ENCODE measurements at places on chromosomes 1 and 21.

DNA sequence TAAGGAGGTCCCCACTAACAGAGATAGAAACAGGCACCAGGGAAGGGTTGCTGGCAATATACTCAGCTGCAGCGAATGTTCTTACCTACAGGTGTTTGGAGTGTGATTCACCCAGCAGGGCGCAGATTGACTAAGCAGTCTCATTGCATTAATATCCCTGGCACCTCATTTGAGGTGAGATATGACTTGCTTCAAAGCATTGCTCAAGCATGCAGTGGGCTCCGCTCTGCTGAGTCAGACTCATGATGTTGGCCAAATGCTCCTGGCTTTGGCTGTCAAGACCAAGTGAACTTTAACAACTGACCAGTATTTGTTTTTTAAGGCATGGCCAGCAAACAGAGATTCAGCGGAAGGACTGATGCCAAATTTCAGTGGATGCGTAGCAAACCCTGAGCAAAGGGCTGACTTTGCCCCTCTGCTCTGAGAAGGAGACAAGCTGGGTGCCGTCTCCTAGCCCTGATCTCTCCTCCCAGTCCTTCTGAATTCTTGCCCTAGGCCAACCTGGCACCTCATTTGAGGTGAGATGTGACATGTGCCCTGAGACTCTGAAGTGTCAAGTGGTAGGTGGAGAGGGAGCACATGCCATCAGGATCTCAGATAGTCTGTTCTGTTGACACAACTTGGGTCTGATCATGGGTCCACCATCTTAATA is 187.1 kb upstream of the COA6 start:
- peak; percentile 93 for DNase-seq

DNA sequence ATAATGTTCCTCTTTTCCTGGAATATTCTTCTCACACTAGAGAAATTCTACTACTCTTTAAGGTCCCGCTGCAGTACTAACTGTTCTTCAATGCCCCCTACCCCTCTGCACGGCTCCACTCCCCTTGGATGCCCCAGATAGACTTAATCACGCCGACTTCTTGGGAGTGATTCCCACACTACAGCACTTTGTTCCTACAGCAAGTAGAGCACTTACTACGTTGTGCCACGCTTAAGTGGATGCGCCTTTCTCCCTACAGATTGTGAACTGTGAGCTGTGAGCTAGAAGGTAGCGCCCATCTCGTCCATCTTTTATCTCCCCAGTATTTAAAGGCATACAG is 2.2 kb downstream of the ZNF436 start:
- no peak for DNase-seq

- no peak for DNase-seq
Observed at GRCh38 chr1:14280909-14281308, 317.6 kb upstream of the KAZN start.

DNA sequence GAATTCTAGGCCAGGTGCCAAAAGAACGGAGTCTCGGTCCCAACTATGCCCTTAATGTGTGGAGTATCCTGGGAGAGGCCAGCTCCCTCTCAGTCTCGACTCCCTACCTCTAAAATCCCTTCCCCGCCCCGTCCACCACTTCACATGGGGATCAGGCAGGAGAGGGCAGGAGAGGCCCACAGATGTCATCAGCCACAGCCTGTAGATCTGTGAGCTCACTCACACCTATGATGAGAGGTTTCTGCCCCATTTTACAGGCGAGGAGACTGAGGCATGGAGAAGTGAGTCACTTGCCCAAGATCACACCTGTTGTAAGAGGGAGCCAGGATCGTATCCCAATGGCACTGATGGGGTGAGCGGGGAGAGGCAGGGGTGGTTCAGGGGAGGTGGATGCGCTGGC is 20.4 kb upstream of the EPHA8 start:
- no peak for DNase-seq

DNA sequence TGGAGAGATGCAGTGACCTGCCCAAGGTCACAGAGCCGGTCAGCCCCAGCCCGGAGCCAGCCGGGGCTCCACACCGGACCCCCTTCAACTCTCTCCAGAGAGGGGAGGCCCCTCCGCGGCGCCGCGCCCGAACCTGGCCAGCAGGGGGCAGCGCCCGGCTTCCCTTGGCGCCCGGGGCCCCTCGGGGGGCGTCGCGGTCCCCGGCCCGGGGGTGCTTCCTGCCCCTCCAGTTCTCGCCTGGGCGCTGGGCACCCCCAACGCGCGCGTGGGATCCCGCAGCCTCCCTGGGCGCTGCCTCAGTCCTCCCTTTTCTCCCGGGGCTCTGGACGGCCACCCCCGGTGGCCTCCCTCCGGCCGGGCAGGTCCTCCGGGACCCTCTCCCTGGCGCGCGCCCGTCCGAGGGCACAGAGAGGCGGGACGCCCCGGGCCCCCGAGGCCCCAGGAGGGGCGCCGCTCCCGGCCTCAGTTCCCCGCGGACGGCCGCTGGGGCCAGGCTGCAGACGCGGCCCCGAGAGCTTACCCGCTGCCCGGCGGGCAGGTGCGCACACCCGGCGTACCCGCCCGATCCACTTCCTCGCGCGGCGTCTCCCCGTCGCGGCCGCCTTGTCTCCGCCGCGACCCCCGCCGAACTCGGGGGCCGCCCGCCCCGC is 406 bp downstream of the HTR1D start:
- DNase-seq: no peak

DNA sequence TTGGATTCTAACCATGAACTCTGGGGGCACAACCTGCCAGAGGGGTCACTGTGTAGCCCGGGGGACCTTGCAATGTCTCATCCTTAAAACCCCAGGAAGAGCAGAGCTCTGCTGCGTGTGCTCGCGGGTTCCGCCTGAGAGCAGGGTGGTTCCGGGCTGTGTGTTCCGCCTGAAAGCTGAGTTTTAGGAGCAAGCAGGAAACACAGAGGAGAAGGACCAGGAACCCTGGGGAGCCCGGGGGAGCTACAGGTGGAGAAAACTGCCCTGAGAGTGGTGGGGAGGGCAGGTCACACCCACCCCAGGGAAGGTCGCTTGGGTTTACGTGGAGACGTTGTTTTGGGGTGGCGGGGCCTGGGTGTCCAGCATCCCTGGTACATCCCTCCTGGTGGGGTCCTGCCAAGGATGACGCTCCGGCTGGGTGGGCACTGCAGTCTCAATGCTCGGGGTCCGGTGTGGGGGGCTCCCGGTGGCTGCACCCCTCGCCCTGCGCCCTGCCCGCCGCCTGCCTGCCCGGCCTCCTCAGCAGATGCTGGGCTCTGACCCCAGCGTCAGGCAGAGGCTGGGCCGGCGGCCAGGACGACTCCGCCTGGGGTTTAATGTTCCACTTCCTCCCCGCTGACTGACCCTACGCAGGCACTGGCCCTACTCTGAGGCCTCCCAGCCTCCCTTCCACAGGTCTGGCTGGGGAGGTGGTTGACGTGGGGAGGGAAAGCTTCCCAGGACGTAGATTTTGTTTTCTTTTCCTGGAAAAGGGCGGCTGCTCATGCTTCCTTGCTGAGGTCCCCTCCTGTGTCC is 17.3 kb upstream of the C1orf159 start:
- no peak for DNase-seq

DNA sequence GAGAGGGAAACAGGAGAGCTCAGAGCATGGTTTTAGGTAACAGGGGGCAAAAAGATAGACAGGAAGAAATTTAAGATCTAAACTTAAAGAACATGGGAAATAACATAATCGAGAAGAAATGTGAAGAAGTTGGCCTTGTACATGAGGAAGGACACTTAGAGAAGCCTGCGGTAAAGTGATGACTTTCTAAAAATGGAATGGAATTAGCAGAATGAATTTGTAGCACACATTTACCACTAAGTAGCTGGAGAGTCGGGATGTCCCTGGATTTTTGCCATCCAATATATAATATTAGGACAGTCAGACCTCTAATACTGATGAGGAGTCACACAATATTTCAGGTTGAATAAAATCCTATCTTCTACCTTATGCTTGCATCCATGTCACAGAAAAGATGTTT is 77.7 kb upstream of the C1orf87 start:
- no peak for DNase-seq

DNA sequence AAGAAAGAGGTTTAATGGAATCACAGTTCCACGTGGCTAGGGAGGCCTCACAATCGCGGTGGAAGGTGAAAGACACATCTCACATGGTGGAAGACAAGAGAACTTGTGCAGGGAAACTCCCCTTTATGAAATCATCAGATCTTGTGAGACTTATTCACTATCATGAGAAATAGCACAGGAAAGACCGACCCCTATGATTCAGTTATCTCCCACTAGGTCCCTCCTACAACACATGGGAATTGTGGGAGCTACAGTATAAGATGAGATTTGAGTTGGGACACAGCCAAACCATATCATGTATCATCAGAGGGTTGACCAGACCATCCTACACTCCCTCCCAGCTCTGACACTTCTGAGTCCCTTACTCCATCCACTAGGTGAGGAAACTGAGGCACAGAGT is 143.9 kb upstream of the KLHDC7A start:
- DNase-seq: no peak

- DNase-seq: no peak
Observed at GRCh38 chr1:206005778-206006180, 2.6 kb upstream of the RAB7B start.

DNA sequence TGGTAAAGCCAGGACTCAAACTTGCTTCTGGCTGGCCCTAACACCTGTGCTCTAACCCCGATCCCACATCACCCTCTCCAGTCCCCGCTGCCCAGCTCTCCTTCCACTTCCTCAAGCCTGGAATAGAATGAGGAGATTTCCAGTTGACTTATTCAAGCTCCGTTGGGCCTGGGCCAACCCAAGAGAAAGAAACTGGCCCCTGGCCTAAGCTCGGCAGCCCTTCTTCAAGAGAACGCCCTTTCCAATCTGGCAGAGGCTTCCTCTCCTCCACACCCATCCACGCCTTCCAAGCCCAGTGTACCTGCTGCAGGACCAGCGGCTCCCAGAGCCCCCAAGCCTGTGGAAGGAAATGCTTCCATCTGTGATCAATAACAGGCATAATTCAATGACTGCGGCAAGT is 51.9 kb downstream of the LRRN2 start:
- no peak for DNase-seq

GRCh38 chr1:245809361-245809760 is 654.6 kb downstream of the KIF26B start:
- DNase-seq: no peak

GRCh38 chr1:80607064-80607463 is 1193.7 kb upstream of the ADGRL2 start:
- DNase-seq: no peak

GRCh38 chr1:47662068-47662467 is 224.2 kb downstream of the FOXD2 start:
- DNase-seq: no peak

DNA sequence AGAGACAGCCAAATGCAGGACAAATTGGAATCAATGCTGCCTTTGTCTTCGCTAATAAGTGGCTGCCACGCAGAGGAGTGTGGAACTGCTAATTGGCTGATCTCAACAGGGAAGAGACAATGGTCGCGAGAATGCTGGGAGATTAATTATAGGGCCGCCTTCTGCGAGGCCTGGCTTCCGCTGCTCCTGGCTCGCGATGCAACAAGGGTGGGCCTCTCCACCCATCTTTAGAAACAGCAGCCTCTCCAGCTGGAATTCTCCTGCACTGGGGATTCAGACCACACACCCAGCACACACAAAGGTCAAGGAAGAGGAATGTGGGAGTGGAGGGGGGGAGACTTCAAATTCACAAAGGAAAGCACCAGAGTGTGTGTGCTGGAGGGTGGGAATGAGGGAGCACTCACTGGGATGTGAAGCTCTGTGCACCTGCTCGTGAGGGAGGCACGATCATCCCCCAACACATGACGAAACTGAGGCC is 200.7 kb upstream of the GRIK3 start:
- no peak for DNase-seq

GRCh38 chr1:166514067-166514466 is 325.2 kb upstream of the POGK start:
- no peak for DNase-seq

GRCh38 chr1:229136822-229137221 is 134.1 kb upstream of the RAB4A start:
- DNase-seq: no peak

GRCh38 chr1:214321705-214322453 is 40.9 kb downstream of the SMYD2 start:
- no peak for DNase-seq

- DNase-seq: no peak
Observed at GRCh38 chr1:24915816-24916602, 14.1 kb downstream of the RUNX3 start.

GRCh38 chr21:42705746-42706374 is 52.4 kb downstream of the PDE9A start:
- DNase-seq: no peak

DNA sequence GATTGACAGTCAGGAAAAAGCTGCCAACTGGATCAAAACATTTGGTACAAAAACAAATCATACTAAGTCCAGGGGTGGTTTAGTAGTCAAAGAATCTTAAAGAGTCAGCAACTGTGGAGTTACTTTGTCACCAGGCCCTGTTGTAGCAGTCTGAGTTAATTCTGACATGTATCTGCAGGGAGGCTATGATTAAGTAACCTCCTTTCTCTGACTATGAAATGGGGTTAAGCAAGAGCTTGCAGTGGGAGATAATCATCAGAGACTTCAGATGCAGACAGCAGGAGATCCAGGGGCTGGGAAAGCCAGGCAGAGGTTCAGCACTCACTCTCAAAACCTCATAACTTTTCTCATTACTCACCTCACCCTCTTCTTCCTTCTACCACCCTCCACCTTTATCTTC is 99.2 kb upstream of the BTG3 start:
- no peak for DNase-seq

- no peak for DNase-seq
Observed at GRCh38 chr21:44085491-44086321, 21.5 kb upstream of the PWP2 start.

- no peak for DNase-seq
Observed at GRCh38 chr1:117231748-117232373, 21.1 kb upstream of the VTCN1 start.
